ENCODE measurements at places on chromosomes 4 and X.

DNA sequence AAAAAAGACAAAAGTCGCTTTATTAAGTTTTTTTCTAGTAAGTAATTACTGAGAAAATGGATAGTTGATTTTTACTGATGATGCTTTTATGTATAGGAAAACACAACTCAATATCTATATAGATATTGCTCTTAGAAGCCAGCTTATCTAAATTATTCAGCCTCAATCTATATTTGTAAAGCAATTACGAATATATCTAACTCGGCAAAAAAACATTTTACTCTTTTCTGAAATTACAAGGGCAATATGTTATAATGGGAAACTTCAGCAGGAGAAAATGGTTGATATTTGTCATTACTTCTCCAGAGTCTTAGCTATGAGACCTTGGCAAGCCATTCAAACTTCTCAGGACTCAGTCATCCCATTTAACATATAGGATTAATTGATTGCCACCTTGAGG, 228.5 kb downstream of the SLC7A11 start:
- DNase-seq: no peak

- no peak for DNase-seq
Measured at GRCh38 chr4:84070289-84070688, 428.8 kb downstream of the NKX6-1 start.

DNA sequence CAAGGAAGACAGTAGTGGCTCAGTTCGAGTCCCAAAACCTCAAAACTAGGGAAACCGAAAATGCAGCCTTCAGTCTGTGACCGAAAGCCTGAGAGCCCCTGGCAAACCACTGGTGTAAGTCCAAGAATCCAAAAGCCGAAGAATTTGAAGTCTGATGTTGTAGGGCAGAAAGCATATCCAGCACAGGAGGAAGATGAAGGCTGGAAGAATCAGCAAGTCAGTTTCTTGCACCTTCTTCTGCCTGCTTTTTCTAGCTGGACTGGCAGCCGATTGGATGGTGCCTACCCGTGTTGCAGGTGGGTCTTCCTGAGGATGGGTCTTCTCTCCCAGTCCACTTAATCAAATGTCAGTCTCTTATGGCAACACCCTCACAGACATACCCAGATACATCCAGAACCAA, 95.0 kb downstream of the STK32B start:
- no peak for DNase-seq

- DNase-seq: peak; percentile 15
Measured at GRCh38 chrX:153371256-153371655, 29.9 kb downstream of the PNMA6E start.

DNA sequence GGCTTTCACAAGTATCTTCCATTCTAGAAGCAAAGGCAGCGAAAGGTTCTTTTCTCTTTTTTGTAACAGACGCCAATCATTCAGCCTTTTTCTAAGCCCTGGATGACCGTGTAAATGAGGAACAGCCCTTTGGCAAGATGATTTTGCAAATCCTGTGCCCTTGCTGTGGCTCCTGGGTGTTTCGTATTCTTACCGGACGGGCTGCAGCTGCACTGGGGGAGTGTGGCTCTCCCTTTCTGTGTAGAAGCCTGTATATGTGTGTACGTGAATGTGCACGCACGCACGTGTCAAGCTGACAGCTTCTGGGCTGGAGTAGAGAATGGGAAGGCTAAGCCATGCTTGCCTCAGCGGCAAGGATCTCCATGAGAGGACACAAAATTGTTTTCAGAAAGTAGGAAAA, 8.2 kb downstream of the GRPEL1 start:
- DNase-seq: no peak

GRCh38 chr4:185201977-185202962, 1.5 kb downstream of the CFAP97 start:
- peak; percentile 48 for DNase-seq

DNA sequence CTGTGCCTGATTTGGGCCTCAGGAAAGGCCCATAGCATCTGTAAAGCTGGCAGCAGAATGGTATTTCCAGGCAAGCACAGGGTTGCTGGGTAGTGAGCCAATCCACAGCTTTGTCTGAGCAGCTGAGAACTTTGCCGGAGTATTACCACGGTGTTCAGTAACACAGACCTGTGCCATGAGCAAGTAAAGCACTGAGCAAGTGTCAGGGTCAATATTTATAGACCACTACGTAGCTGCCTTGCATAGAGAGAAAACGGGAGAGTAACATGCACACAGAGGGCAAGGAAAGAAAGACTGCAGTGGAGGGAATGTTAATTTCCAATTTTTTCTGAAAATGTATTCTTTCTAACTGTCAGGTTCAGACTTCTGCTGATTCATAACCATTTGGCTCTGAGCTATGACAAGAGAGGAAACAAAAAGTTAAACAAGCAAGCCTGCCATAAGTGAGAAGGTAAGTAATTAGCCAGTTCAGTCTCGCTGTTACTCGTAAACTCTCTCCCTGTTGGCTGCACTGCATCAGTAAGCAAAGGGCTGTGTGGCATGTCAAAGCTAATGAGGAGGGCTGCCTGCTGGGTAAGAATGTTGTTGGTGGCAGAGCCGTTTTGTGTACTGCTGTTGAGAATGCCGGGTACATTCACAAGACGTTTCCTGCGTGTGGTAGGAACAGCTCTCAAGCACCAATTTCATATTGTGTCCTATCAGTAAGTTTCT, 238.1 kb downstream of the BMPR1B start:
- DNase-seq: peak; percentile 34

GRCh38 chr4:8910822-8911315, 39.2 kb upstream of the HMX1 start:
- no peak for DNase-seq

DNA sequence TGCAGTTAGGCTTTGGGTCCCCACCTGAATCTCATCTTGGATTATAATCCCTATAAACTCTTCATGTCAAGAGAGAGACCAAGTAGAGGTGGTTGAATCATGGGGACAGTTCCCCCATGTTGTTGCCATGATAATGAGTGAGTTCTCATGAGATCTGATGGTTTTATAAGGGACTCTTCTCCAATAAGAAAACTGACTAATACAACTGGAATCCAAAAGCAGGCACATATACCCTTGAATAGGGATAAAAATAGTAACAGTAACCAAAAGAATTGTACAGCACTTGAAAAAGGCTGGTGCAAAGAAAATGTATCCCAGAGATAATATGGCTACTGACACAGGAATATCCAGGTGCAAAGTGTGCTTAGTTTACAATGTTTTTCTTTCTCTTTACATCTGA, 351.5 kb upstream of the MAD2L1 start:
- DNase-seq: no peak
